Astrocyte (in vitro differentiated cells and primary cell): ENCODE measurements at places on chromosomes 7 and 10. TPM values are rescaled to one million over a fixed set of nuclear protein-coding genes. Genes with fewer than 3 reads are reported as not detected.

The SFTPA1 gene
- not detected in 2 replicates for total RNA-seq

The GALNT11 gene
- total RNA-seq, result 22.4 and 23.0 TPM in 2 replicates

The GRID2IP gene
- total RNA-seq, result 0.07 and 0.09 TPM in 2 replicates

DNA sequence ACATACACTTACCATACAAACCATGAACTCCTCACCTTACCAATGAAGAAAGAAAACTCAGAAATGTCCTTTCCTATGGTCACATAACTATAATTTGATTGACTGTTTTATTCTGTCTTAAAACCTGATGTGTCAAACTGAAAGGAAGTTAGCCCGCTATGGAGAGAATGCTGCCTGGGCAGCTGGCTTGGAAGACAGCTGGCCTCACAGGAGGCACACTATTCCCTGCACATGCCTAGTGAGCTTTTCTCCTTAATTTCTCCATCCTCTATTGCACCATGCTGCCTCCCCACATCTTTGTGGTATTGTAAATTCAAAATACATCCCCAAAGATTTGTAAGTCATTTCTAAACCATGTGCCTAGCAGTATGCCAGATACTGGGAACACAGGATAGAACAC, 163.3 kb downstream of the STK31 start:
- no peaks in the 10 kb centered on the region for H3K4me1 ChIP-seq
- no peak overlapping the region for H3K4me3 ChIP-seq
- DNase-seq, result no peak
- H3K27ac ChIP-seq, result no peak overlapping the region
- no peaks in the 10 kb centered on the region for H3K36me3 ChIP-seq
- H3K27me3 ChIP-seq, result no peaks in the 10 kb centered on the region

GRCh38 chr10:13865758-13866491, 279.2 kb downstream of the PRPF18 start:
- H3K27me3 ChIP-seq, result no peaks in the 10 kb centered on the region
- peak overlapping the region; percentile 52 for H3K27ac ChIP-seq
- H3K36me3 ChIP-seq, result peaks cover 3% of the 10 kb centered on the region
- DNase-seq, result peak; percentile 74
- H3K4me3 ChIP-seq, result peak overlapping the region; percentile 31
- peaks cover 18% of the 10 kb centered on the region for H3K4me1 ChIP-seq
